ENCODE measurements at places on chromosomes 4 and X.

- no peak for DNase-seq
These were observed 34.1 kb downstream of the YIPF6 start for GRCh38 chrX:68532831-68533533.

- DNase-seq = no peak
These were observed 106.6 kb upstream of the PDE5A start for GRCh38 chr4:119735165-119735651.

- DNase-seq = no peak
These were observed 667.3 kb downstream of the GALNTL6 start for GRCh38 chr4:172480471-172480870.

DNA sequence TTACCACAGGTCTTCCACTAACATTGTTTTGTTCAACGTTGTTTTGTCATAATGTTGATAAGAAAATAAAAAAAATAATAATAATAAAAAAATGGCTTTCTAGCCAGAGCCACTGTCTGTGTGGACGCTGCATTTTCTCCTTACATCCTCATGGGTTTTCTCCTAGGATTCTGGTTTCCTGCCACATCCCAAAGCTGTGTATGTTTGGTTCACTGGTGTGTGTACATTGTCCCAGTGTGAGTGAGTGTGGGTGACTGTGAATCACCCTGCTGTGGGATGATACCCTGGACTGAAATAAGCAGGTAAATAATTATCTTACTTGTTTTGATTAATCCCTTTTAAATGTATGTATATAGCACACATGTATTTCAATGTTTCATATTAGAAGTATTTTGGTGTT, 2154.4 kb upstream of the AGA start:
- DNase-seq = no peak

GRCh38 chrX:49040376-49040955, 2.7 kb downstream of the TFE3 start:
- DNase-seq = no peak

GRCh38 chr4:75555294-75556164, at the start of gene ODAPH:
TSS of gene ODAPH (plus strand) at chr4:75556066. CDS start at chr4:75556083, 17 bp downstream.
- DNase-seq = no peak

- DNase-seq = no peak
These were observed 26.7 kb upstream of the ING2 start for GRCh38 chr4:183478123-183478522.

DNA sequence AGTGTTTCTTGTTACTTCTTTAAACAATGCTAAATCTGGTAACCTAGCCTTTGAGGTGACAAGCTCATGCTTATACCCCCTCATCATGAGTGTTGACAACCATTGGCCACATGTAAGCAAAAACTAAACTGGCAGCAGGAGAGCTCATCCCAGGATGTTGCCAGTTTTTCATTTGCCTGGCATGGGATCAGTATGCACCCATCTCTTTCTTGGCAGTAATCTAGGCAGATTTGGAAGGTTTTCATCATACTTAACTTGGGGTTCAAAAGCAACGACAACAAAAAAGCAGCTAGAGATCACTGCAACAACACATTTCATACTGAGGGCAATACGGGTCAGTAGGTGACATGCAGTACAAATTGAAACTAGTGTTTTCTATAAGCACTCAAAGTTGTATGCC, 122.0 kb downstream of the PPA2 start:
- DNase-seq = no peak

- no peak for DNase-seq
These were observed 72.1 kb upstream of the SPANXC start for GRCh38 chrX:141314441-141314840.

GRCh38 chr4:72529148-72529822, 39.7 kb downstream of the ADAMTS3 start:
- DNase-seq = no peak

DNA sequence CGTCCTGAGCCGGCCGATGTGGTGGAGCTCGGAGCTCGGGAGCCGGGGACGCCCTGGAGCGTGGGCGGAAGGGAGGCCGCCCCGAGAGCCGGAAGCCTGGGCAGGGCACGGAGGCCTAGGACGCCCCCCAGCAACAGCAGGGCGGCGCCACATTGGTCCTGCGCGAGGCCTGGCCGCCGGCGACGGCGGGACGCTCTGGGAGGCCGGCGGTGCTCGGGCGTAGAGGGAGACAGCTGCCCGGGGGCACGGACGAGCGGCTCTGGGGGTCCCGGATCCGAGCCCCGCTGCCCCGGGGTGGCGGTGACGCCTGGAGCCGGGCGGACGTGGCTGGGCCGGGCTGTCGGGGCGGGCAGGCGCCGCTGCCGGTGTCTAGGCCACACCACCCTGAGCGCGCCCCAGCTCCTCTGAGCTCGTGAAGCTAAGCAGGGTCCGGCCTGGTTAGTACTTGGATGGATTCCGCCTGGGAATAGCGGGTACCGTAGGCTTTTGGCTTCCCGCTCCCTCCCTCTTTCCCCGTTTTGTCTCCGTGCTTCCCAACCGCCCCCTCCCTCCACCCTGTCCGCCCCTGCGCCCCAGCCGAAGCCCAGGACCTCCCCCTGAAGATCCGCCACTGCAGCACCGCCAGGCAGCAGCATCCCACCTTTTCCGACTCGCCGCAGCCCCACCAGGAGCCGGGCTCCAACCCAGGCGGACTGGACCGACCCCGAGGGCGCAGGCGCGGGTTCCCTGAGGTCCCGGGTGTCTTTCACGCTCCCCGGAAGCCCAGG, 12.1 kb downstream of the FRG2 start:
- no peak for DNase-seq
